AG10803 (cell line): ENCODE measurements at places on chromosomes 4 and X.

- DNase-seq = peak; percentile 86
These were observed 623.8 kb upstream of the DIPK2B start for GRCh38 chrX:45824471-45824870.

GRCh38 chr4:56744030-56744429 lies 62.9 kb upstream of the HOPX start:
- DNase-seq = no peak

GRCh38 chr4:4302416-4302815 lies 12.4 kb downstream of the ZBTB49 start:
- no peak for DNase-seq

DNA sequence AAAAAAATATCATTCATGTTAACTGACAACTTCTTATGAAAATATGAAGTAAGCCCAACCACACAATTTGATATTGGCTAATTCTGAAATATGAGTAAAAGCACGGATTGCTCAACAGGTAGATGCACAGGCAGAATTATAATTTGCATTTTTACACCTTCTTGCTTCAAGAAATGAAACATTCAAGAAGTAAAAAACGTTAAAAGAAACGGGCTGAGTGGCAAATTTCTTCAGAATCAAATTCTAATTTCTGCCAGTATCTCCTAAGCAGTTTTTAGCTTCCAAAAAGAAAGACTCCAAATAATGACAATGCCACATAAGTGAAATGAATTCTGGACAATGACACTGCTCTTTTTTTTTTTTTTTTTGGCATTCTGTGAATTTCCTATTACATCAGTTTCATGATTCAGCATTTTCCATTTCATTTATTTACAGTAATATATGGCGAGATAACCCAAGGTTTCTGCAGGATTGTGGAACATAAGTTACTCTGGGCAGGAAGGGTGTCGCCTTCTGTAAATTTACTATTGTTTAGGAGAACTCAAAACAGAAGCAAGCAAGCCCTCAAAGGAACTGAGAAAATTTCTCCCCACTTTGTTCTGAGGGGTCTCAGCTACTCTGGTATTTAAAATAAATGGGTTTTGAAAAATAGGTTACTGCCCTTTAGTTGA lies 1.4 kb downstream of the SEL1L3 start:
- DNase-seq = no peak

DNA sequence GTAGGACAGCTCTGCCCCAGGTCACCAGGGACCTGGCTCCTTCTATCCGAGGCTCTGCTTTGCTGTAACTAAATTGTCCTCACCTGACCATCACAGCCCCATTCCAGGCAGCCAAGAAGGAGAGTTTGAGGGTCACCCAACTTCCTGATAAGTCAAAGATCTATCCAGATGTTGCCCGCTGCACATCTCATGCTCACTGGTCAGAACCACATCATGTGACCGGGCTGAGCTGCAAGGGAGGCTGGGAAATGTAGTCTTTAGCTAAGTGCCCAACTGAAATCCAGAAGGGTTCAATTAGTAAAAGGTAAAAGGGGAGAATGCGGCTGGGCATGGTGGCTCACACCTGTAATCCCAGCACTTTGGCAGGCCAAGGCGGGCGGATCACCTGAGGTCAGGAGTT lies 18.4 kb downstream of the HMX1 start:
- no peak for DNase-seq

GRCh38 chrX:49844611-49845010 lies 15.5 kb downstream of the PAGE4 start:
- DNase-seq = no peak

GRCh38 chr4:38149997-38150671 lies 189.9 kb downstream of the PTTG2 start:
- DNase-seq = peak; percentile 72

GRCh38 chrX:23742174-23742696 lies 841 bp downstream of the ACOT9 start:
- peak; percentile 80 for DNase-seq

DNA sequence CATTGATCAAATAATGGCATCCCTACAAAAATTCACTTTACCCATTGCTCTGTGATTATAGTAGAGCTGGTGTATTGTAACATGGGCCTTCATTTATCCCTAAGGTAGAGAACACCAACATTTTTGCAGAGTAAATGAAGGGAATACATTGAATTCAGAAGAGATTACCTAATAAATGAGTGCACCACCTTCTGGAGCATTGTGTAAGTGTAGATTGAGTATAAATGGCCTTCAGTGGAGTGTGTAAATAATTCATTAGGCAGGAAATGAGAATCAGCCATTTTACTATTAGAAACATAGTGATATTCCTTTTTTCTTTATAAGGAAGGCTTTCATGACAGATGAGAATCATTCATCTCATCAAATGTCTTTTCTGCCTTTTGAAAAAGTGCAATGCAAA lies 155.8 kb downstream of the FAM47B start:
- DNase-seq = peak; percentile 1

DNA sequence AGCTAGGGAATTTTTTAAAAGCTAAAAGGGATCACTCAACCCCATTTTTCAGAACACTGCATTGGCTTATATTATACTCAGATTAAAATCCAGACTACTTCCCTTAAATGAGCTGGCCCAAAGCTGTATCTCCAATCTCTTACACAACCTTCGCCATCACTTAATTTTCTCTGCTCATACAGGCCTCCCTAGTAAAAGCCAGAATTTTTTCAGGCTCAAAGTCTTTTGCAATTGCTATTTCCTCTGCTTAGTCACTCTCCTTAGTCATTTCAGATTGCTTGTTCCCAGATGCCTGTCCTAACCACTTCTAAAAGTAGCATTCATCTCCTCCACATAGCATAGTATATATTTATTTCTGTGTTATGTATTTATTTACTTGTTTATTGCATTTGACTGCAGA lies 1587.9 kb upstream of the ADGRL3 start:
- DNase-seq = peak; percentile 82

DNA sequence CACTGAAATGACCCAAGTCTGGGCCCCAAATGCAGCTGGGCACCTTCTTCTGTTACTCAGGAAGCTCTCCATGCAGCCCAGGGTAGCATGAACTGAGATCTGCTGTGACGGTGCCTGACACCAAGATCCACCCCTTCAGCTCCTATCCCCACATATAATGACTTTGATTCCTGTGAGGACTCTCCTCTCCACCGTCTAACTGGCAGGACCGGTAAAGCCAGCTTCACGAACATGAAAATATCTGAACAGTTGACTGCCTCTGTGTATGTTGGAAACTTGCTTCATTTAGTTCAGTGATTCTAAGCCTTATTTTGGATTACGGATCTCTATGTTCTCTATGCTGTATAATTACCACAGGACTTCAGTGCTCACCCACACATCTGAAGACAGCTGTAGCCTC lies 115.5 kb upstream of the TMEM150C start:
- DNase-seq = no peak

- DNase-seq = no peak
These were observed 1328.7 kb downstream of the ADGRL3 start for GRCh38 chr4:62528874-62529273.

DNA sequence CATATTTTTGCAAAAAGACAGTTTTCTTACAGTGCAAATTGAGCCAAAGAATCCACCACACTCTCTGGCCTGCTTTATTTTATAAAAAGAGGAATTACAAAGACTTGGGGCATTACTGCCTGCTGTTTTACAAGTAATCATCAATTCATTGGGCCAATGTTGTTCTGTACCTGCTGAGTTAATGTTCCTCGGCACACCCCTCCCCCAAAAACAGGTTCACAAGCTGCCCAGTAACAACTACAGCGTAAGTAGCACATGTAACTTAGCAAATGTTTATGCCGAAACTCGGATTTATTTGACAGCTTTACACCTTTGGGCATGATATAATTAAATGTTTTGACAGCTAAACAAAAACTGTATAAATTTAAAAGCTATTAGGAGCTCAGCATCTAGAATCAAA lies 214.6 kb upstream of the MAB21L2 start:
- DNase-seq = no peak

DNA sequence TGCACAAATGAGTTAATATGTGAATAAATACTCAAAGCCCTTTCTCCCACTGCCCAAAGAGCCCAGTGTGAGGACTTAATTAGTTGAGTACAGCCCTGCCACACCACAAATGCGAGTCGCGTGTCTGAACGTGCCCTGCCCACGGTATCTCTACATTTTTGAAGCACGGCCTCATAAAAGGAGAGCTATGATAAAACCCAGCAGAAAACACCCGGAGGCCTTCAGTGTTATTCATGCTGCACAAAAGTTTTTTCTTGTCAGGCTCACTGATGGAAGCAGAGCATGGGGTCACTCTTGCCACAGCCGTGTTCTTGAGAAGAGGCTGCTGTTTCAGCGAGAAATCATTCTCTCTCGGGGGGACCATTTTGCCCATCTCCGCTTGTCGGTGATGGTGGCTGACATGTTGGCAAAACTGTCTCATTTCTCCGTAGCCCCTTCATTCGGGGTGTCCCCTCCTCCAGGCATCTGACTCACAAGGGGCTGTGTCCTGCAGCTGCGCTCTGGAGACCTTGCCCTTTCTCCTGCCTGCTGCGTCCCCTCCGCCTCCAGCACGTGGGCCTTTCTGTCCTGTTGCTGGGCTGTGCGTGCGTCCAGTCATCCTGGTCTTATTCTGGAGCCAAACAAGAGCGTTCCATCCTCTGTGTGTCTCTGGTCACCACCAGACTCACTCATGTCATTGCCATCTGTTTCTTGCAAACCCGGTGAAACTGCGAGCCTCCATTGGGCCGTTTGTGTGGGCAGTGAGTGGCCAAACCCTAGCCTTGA lies 88.8 kb downstream of the SORCS2 start:
- peak; percentile 58 for DNase-seq

GRCh38 chr4:102454268-102454667 lies 46.9 kb upstream of the NFKB1 start:
- DNase-seq = no peak

- DNase-seq = peak; percentile 53
These were observed 20.5 kb downstream of the SLC25A5 start for GRCh38 chrX:119488749-119489148.

- DNase-seq = no peak
These were observed 42.9 kb downstream of the ATXN3L start for GRCh38 chrX:13276991-13277390.

GRCh38 chrX:8083286-8083685 lies 87.8 kb downstream of the VCX2 start:
- DNase-seq = no peak

DNA sequence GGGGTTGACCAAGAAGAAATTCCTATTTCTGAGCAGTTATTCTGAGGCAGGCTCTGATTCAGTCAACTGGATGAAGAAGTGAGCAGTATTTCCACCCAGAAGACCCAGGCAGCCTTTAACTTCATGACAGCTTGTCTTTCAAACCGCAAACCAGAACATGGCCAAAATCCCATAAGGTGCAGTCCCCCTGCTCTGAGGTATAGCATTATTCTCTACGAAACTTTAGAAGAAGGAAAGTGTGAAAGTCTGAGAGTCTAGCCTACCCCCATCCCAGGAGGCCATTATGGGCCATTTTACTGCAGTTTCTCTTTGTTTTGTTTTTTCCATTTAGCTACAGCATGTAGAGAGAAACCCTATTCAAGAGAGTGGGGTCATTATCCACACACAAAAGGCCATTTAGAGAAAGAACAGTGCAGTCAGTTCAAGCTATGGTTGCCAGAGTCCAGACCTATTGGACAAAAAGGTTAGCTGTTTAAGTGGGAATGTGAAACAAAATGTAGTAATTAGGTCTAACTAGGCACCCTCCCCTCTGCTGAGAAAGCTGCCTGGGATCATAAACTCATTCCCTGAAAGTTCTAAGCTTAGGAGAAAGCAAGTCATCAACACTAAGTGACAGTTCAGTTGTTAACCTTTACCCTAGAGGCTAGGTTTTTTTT lies 52.1 kb upstream of the RASGEF1B start:
- DNase-seq = no peak

GRCh38 chr4:138935-139334 lies 14.6 kb downstream of the ZNF718 start:
- DNase-seq = no peak

- no peak for DNase-seq
These were observed 15.7 kb downstream of the RPL9 start for GRCh38 chr4:39442998-39443397.

GRCh38 chr4:15740764-15741404 lies 37.2 kb upstream of the CD38 start:
- DNase-seq = no peak

GRCh38 chrX:149021159-149021558 lies 483.9 kb downstream of the IDS start:
- no peak for DNase-seq

- no peak for DNase-seq
These were observed 292.6 kb downstream of the FBXO8 start for GRCh38 chr4:173990869-173991210.

- no peak for DNase-seq
These were observed 115.5 kb upstream of the ACSL4 start for GRCh38 chrX:109848461-109849050.

DNA sequence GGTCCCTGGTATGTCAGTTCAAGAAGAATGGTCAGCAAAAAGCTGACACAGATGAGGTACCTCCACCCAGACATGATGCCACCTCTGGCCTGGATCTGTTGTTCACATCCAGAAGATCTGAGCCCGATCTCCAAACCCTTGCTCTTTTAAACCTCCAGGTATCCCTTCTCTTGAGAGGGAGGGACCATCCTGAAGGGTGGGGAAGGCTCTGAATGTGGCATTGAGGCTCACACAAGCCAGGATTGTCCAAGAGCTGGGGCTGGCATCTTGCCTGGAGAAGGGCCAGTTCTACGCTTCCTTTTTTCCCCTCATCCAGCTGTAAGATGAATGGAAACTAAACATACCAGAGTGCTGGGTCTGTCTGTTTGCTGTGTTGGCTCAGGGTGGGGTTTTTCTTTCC lies at the start of gene ITIH6:
TSS of gene ITIH6 (minus strand) at position 119 of the 400 bp plus-strand sequence. CDS start at position 74, 45 bp downstream.
- DNase-seq = no peak

- peak; percentile 73 for DNase-seq
These were observed 7.7 kb upstream of the MAPK10 start for GRCh38 chr4:86367577-86367976.

GRCh38 chrX:135484641-135485289 lies 35.7 kb upstream of the INTS6L start:
- peak; percentile 70 for DNase-seq

- DNase-seq = peak; percentile 27
These were observed 736 bp downstream of the BDH2 start for GRCh38 chr4:103098756-103099440.

DNA sequence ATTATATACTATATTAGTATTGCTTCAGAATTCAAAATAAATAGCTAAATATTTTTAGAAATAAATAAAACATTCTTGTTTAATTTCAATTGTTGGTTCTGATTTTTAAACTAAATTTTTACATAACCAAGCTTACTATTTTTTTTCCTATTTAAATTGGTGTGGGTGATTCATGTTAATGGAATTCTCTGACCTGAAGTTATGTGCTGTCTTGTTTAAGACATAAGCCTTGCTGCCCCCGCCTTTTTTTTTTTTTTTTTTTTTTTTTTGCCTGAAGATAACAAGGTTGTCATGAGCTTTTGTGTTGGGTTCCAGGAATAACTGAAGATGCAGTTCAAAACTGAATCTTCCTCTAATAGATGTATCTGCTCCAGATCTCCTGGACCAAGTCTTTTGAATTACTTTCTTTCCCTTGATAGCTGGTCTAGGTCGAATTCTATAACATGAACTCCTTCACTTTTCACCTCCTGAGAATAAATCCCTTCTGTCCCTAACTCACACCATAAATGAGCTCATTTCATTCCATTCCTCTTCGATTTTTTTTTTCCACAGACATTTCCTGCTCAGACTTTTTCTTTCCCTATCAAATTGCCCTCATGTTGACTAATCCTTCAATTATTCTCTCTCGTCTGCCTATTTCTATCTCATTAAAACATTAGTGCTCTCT lies 261.5 kb upstream of the FTHL17 start:
- peak; percentile 61 for DNase-seq
